ENCODE measurements at places on chromosomes 16 and 17.
A peak's percentile ranks its signal among the peaks of the same experiment; 100 is the strongest.

DNA sequence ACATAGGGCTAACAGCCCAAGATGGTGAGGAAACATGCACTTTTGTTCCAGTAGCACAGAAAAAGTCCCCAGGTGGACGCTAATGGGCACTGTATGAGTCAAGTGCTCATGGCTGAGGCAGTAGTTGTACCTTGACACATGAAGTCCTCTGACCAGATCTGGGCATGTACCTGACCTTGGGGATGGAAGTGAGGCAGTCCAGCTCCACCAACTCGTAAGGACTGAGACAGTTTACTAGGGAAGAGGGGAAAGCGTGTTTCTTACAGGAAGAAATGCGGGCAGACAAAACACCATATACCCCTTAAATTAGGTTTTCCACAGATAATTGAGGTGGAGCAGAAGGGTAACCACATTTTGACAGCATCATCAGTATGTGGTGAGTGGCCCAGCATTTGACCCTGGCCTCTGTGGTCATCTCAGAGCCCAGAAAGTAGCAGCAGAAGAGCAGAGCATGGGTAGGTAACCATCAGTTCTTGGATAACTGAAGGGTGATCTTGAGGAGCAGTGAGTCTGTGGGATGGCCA lies 32.4 kb upstream of the METTL9 start:
- H3K4me1 ChIP-seq, result no peaks in the 10 kb centered on the region
- H3K4me3 ChIP-seq, result no peak overlapping the region
- DNase-seq, result no peak
- H3K36me3 ChIP-seq, result no peaks in the 10 kb centered on the region
- no peaks in the 10 kb centered on the region for H3K27me3 ChIP-seq

DNA sequence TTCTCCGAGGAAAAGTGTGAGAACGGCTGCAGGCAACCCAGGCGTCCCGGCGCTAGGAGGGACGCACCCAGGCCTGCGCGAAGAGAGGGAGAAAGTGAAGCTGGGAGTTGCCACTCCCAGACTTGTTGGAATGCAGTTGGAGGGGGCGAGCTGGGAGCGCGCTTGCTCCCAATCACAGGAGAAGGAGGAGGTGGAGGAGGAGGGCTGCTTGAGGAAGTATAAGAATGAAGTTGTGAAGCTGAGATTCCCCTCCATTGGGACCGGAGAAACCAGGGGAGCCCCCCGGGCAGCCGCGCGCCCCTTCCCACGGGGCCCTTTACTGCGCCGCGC lies at the start of gene ERBB2:
ERBB2 (plus strand) TSS at position 247 of the 330 bp plus-strand sequence. CDS start 175 bp downstream, outside the sequence.
- H3K4me3 ChIP-seq, result peak within 1 kb of the TSS; percentile 70
- DNase-seq, result peak; percentile 89
- no peaks in the 10 kb centered on the region for H3K27me3 ChIP-seq

- H3K27me3 ChIP-seq, result no peaks in the 10 kb centered on the region
- no peak for DNase-seq
- no peak overlapping the region for H3K4me3 ChIP-seq
These were observed 380.3 kb upstream of the MAF start for GRCh38 chr16:79980650-79981521.

- H3K27me3 ChIP-seq, result no peaks in the 10 kb centered on the region
- H3K4me1 ChIP-seq, result peaks cover 18% of the 10 kb centered on the region
- H3K36me3 ChIP-seq, result peaks cover 26% of the 10 kb centered on the region
- H3K27ac ChIP-seq, result peak overlapping the region; percentile 94
These were observed 192 bp downstream of the FASN start for GRCh38 chr17:82097919-82098168.

GRCh38 chr17:71741836-71742235 lies 379.0 kb upstream of the SOX9 start:
- H3K27me3 ChIP-seq, result no peaks in the 10 kb centered on the region
- no peaks in the 10 kb centered on the region for H3K36me3 ChIP-seq
- no peak overlapping the region for H3K27ac ChIP-seq
- no peak overlapping the region for H3K4me3 ChIP-seq
- no peaks in the 10 kb centered on the region for H3K4me1 ChIP-seq

- peaks cover 70% of the 10 kb centered on the region for H3K4me1 ChIP-seq
- no peaks in the 10 kb centered on the region for H3K36me3 ChIP-seq
- H3K27ac ChIP-seq, result peak overlapping the region; percentile 81
These were observed 54.2 kb downstream of the LDHD start for GRCh38 chr16:75062135-75062975.

DNA sequence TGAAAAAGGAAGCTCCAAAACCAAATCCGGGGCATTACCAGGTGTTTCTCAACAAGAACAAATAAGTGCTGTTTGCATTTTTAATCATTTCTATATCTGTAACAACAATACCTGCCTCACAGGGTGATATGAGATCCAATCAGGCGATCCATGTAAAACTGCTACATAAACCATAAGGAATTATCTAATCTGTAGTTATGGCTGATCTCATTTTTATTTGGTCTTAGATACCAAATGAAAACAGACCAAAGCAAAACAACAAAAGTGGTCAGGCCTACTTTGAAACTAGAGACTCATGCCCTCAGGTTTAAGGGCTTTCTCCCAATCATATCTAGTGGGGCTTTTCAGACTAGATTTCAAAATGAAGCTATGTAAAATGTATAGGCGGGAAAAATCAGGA lies 28.3 kb downstream of the XPO6 start:
- DNase-seq, result no peak
- no peaks in the 10 kb centered on the region for H3K36me3 ChIP-seq
- H3K4me1 ChIP-seq, result peaks cover 32% of the 10 kb centered on the region
- no peak overlapping the region for H3K4me3 ChIP-seq
- peak overlapping the region; percentile 48 for H3K27ac ChIP-seq

- H3K27ac ChIP-seq, result no peak overlapping the region
- H3K4me3 ChIP-seq, result no peak overlapping the region
- H3K27me3 ChIP-seq, result no peaks in the 10 kb centered on the region
- no peak for DNase-seq
- H3K36me3 ChIP-seq, result no peaks in the 10 kb centered on the region
These were observed 48.6 kb upstream of the ZFHX3 start for GRCh38 chr16:73096510-73096909.

DNA sequence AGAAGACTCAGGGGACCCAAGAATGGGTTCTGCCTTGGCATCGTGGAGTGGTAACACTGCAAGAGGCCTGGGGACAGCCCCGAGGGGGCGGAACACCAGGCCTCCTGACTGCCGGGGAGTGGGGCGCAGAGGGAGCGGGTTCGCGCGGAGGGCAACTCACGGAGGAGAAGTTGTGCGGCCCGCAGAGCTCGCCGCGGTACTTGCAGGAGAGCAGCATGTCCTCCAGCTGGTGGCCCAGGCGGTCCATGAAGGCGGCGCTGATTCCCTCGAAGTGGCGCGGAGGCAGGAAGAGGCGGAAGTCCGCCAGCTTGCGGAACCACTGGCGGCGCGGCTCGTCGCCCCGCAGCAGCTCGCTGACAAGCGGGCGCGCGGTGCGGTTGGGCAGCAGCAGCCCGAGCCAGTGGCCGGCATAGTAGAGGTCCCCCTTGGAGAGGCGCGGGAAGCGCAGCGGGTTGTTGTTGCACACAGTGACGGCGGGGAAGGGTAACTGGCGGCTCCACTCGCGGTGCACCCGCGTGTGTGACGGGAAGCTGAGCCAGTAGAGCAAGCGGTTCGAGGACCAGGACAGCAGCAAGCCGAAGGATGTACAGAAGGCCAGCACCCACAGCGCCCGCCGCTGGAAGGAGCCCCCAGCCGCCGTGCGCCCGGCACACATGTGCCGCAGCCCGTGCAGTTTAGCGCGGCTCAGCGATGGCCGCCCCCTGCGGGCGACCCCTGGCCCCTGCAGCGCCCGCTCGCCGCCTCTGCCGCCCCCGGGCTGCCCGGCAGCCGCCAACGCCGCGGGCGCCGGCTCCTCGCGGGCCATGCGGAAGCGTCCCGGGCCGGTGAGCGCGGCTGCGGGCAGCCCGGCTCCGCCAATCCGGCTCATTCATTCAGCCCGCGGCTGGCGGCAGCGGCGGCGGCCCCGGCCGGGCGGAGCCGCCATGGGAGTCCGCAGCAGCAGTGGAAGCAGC lies 1.6 kb downstream of the ASIC2 start:
- H3K4me3 ChIP-seq, result no peak overlapping the region
- no peaks in the 10 kb centered on the region for H3K4me1 ChIP-seq
- H3K27ac ChIP-seq, result no peak overlapping the region
- H3K36me3 ChIP-seq, result no peaks in the 10 kb centered on the region
- DNase-seq, result peak; percentile 3
- H3K27me3 ChIP-seq, result peaks cover 10% of the 10 kb centered on the region

GRCh38 chr17:70021726-70022125 lies 53.3 kb upstream of the KCNJ16 start:
- H3K27ac ChIP-seq, result no peak overlapping the region
- H3K36me3 ChIP-seq, result no peaks in the 10 kb centered on the region
- H3K4me3 ChIP-seq, result no peak overlapping the region
- H3K4me1 ChIP-seq, result peaks cover 3% of the 10 kb centered on the region

GRCh38 chr16:81718637-81719036 lies 60.5 kb upstream of the PLCG2 start:
- H3K4me1 ChIP-seq, result no peaks in the 10 kb centered on the region
- no peak for DNase-seq
- H3K36me3 ChIP-seq, result no peaks in the 10 kb centered on the region
- H3K27ac ChIP-seq, result no peak overlapping the region

DNA sequence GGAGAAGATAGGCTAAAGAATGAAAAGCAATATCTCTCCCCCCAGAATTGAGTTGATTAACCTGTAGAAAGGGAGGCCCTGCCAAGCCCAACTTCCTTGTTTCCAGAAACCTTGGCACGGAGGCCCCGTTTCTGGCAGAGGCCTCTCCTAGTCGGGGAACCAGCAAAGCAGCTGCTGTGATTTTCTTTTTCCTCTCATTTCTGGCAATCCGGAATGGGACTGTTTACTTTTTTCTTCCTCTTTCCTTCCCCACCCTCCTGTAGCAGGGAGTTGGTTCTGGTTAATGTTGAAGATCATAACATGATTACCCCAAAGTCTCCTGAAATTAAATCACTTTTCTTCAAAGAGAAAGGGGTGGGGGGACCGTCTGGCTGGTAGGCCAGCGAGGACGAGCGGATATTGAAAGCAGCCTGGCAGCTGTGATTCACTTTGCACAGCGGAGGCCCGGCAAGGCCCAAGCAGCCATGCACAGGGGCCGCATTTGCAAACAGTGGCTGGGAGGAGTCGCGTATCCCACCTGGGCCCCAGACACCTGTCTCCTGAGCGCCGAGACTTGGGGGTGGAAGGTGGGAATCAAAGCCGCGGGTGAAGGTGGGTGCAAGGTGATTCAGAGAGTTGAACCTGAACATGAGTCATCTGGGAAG lies 51.5 kb downstream of the NTN1 start:
- H3K27me3 ChIP-seq, result no peaks in the 10 kb centered on the region
- no peak overlapping the region for H3K27ac ChIP-seq
- no peaks in the 10 kb centered on the region for H3K36me3 ChIP-seq
- peak; percentile 22 for DNase-seq
- no peak overlapping the region for H3K4me3 ChIP-seq

DNA sequence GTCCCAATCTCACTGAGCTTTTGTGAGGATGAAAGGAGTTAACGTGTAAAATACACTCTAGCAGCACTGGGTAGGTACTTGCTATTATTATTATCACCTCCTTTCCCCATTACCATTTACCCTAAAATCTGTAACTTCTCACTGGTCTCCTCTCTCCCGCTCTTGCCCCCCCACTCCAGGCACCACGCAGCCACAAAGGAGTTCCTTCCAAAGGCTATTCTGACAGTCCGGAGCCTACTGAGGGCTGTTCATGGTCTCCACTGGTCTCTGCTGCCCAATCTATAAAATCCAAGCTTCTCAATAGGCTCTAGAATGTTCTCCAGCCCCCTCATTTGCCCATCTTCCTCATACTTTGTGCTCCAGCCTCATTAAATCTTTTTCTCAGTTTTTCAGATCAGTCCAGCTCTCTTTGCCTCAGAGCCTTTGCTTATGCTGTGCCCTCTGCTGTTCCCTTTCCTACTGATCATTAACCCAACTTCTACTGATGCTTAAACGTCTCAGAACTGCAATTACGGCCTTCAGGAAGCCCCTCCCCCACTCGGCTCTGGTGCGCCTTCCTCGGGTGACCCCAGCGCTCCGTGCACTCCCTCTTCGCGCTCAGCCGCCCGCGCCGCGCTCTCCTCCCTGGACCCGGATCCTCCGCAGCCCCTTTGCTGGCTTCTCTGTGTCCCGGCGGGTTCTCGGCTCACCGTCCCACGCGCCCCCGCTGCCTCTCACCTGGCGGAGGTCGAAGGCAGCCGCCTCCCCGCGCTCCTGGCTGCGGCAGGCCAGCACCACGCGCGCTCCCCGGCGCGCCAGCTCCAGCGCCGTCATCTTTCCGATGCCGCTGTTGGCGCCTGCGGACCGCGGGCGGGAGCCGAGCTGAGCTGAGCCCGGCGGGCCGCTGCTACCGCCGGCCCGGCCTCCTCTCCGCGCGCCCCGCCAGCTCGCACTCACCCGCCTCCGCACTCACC lies 737 bp downstream of the DHRS13 start:
- peak; percentile 53 for DNase-seq
- peak overlapping the region; percentile 52 for H3K27ac ChIP-seq
- peak overlapping the region; percentile 63 for H3K4me3 ChIP-seq
- peaks cover 11% of the 10 kb centered on the region for H3K4me1 ChIP-seq

- peak; percentile 63 for DNase-seq
- no peaks in the 10 kb centered on the region for H3K36me3 ChIP-seq
- no peaks in the 10 kb centered on the region for H3K27me3 ChIP-seq
These were observed 27.8 kb downstream of the TK2 start for GRCh38 chr16:66521951-66522771.

DNA sequence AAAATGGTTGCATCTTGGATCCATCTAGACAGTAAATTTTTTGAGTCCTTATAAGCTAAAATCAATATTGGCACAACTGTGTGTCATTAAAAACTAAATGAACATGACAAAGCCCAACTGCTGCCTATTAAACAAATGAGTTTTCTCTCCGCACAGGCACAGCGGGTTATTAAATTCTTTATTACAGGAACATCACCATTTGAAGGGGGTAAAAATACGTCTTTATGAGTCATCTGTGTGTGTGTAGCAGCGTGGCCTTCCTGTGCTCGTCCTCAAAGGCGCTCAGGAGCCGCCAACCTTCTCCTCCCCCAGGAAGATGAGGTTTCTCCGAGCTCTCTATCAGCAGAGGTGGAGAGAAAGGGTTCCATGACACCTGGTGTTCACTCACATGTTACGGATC lies 62.6 kb upstream of the SDK2 start:
- H3K27me3 ChIP-seq, result no peaks in the 10 kb centered on the region
- H3K27ac ChIP-seq, result no peak overlapping the region
- no peaks in the 10 kb centered on the region for H3K36me3 ChIP-seq
- no peak for DNase-seq
- no peaks in the 10 kb centered on the region for H3K4me1 ChIP-seq

DNA sequence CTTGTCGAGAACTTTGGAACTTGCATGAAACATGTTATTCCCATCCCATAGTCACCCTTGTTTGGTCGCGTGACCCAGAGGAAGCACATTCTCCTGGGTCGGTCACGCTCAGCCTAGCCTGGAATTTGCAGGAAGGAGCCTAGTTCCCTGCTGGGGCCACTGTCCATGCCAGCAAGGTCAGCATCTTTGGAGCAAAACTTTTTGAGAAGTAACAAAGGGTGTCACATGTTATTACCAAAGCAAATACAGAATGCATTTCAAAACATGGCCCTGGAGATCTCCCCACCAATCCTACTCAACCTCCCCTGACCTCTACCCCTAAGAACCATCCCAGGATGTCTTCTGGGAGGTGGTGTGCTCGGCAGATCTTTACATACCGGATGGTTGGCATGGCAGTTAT lies 26.2 kb upstream of the IRF8 start:
- no peak overlapping the region for H3K27ac ChIP-seq
- H3K4me3 ChIP-seq, result no peak overlapping the region
- H3K4me1 ChIP-seq, result peaks cover 3% of the 10 kb centered on the region
- no peaks in the 10 kb centered on the region for H3K27me3 ChIP-seq

All from thyroid gland (tissue), 4 donors.